Colonic mucosa (tissue), 4 donors: ENCODE measurements at places on chromosomes 5 and 9. TPM values are rescaled to one million over a fixed set of nuclear protein-coding genes. Genes with fewer than 3 reads are reported as not detected.

The PHYHD1 gene
- total RNA-seq: 6.6 TPM

The SYK gene
- total RNA-seq: 58.1 TPM

The AQP7 gene
- 12.5 TPM for total RNA-seq

The PDE6A gene
- total RNA-seq: 1.5 TPM

The ANKRD34B gene
- total RNA-seq: not detected

The AGXT2 gene
- total RNA-seq: 0.16 TPM

The MATR3 gene
- 128 TPM for total RNA-seq

- DNase-seq: peak; percentile 94
Measured at GRCh38 chr9:70420441-70421271, 6.2 kb upstream of the KLF9 start.

GRCh38 chr9:109579191-109579948 is 81.3 kb upstream of the PTPN3 start:
- no peak for DNase-seq

DNA sequence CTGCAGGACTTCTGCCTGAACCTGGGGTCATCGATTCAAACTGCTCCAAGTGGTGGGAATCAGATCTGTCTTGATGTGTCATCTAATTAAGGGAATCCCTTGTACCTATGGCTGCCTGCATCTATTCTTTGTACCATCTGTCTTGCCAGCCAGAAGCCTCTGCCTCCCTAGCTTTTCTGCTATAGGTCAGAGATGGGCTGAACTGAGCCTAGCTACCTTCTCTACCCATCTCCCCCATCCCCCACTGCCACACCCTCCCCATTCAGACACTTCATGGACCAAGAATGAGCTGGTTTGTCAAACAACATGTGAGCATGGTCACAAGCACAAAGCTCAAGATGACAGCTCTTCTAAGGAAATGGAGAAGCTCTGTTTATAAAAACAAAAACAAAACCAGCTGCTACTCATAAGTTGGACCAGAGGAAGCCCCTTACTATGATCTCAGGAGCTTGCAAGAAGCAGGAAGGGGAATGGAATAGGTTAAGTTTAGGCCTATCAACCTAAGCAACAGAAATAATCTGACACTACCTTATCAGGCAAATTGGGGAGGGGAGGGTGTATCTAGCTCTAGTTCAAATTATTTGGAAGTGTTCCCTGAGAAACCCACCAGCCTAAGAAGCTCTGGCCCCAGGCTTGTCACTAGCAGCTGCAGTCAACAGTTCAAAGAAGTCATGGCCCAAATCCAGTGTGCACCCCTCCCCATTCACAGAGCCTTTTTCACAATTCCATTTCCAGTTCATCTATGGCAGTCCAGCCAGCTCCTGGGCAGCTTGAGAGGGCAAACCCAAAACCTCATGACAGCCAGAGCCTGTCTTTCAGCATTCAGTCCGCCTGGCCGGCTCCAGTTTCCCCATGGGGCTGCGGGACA is 29.9 kb downstream of the SKP1 start:
- DNase-seq: no peak

- DNase-seq: no peak
Measured at GRCh38 chr5:95562282-95562681, 7.4 kb downstream of the ARSK start.

- no peak for DNase-seq
Measured at GRCh38 chr5:54845567-54845941, 139.8 kb downstream of the ESM1 start.

- DNase-seq: no peak
Measured at GRCh38 chr9:133581513-133582343, 27.5 kb downstream of the FAM163B start.

DNA sequence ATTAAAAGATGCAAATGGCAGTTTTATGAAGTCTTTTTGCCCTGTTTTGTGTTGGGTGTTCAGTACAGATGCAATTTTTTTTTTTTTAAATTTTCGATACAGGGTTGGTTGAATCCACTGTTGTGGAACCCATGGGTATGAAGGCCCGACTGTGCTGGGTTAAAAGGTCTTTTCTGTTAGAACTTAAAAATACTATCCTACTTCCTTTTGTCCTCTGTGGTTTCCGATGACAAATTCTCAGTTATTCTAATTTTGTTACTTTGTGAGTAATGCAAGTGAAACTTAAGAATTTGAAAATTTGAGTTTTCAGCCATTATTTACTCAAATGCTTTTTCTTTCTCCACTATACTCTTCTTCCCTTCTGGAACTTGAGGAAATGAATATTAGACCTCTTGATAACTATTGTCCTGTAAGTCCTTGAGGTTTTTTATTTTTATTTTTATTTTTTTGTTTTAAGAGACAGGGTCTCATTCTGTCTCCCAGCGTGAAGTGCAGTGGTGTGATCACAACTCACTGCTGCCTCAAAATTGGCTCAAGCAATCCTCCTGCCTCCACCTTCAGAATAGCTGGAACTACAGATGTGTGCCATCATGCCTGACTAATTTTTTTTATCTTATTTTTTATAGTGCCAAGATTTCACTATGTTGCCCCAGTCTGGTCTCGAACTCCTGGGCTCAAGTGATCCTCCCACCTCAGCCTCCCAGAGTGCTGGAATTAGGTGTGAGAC is 67.5 kb downstream of the ZCCHC7 start:
- no peak for DNase-seq

DNA sequence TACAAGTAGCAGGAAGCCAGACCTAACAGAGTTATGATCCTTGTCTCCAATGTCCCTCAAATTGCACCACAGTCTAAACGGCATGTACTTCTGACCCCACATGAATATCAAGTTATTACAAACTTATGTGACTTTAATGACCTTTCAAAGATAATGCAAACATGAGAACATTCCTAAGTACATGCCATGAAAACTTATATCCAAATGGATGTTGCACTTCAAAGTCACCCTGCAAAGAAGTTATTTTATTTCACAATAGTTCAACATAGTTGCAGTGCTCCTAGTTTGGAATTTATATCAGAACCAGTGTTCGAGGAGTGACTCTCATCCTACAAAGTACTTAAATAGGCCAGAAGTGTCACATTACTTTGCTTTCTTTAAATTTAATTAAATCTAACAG is 41.2 kb upstream of the ITGA1 start:
- DNase-seq: no peak

DNA sequence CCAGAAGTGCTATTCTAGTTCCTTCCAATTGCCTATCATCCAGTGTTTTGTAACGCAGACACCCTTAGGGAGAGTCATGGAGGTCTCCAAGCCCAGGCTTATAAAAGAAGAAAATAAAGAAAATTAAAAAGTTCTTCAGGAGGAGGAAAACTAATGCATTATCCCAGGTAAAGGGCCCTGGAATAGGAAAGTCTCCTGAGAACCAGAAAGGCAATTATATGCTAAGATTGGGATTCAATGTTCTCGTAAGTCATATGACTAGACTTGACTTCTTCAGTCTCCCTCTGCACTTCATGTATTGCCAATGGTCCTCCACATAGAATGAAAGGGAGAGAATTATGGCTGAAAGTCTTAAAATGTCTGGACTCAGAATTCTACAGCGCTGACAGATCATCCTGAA is 154.4 kb upstream of the STK32A start:
- no peak for DNase-seq

DNA sequence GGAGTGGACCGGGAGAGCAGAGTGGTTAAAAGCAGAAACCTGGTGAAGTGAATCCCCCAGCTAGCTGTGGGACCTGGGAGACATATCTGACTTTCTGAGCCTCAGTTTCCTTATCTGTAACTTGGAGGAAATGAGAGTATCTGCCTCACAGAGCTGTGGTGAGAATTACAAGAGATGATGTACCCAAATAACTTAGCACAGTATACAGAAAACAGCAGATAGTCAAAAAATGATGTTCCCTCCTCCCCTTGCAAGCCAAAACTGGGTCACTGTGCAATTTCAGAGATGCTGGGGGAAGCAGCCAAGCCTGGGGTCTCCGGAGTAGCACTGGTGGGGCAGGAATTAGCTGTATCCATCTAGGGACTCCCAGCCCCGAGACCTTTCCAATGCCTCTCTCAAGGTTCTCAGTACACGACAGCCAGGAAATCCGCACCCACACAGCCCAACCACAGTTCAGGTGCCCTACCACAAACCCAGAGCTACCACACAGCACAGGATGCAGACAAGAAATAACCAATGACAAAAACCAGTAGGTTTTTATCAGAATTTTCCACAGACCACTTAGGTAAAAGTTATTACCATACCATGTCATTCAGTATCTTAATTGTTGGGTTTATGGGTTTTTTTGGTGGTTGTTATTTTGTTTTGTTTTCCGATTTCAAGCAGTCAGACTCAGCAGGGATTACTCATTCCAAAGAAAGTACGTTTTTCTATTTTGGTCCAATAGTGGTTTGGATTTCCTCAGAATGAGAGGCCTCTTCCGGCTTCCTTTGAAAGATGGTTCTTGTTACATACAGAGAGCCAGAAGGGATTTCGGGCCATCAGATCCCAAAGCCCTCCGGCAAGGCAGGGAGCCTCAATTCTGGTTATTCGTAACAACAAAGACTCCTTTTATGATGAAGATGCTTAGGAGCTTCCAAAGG is 4.9 kb upstream of the HRH2 start:
- DNase-seq: no peak

DNA sequence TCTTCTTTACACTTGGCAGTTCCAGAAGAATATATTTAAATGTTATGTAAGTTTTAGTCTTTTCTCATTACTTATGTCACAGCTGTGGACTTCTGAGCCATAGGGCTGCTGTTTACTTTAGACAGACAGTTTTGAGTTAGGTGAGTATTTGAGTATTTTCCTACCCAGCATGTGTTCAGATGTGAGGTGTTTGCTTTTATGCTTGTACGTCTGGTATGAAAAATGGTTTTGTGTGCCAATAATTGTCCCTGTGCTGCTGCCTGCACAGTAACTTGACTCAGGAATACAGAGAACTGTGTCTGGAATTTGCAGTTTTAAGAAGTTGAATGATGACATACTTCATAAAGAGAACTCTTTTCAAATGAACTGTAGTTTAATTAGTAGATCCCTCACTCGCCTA is 20.8 kb downstream of the MEGF10 start:
- DNase-seq: no peak

DNA sequence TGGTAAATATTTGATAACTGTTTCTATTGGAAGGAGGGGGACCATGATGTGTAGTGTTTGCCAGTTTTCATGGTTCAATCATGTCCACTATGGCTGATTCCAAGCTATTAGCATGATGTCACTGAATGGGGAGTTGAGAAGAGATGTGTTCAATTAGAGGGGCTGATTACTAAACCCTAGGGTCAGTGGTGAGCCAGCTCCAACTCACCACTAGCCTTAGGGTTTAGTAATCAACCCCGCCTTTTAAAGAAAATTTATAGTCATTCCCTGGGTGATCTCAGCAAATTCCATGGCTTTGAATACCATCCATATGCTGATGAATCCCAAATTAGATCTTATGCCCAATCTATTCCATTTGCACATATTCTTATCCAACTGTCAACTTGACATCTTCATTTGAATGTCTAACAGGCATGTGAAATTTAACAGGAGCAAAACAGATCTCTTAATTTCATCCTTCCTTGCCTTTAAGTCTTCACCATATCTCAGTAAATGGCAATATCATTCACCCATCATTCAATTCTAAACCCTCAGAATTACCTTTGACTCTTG is 98.8 kb downstream of the GCNT1 start:
- DNase-seq: no peak

DNA sequence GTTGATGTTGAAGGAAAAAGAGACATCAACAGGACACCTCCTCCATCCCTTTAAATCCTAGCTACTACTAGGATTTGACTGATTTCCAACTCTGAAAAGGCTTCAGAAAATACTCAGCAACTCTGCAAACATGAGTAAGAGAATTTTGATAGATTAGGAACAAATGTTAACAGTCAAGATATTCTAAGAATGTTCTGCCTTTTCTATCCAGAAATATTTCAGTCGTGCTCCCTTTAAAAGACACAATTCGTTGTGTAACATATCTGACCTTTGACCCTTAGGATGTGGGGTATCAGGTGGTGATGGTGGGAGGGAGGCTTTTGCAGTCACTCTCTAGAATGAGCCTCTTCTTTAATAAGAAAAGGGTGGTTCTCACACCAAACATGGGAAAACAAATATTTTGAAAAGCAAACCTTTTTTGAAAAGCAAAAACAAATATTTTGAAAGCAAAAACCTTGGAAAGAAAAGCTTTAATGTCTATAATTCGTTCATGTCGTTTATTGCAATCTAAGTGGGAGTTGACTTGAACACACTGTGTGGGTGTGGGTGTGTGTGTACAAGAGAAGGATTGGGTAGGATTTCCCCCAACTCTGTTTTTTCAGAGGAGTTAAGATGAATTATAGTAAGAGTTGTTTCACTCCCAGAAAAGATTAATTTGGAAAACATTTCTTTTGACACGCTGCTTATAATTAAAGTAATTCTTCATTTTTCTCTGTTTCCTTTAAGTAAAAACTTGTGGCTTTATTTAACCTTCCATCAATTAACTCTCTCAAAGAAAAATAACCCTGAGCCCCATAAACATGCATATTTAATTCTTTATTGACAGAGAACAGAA is 152.8 kb downstream of the TMEM167A start:
- DNase-seq: no peak

GRCh38 chr9:101246691-101247090 is 138.1 kb downstream of the BAAT start:
- DNase-seq: no peak

GRCh38 chr5:165360784-165361542 is 1855.5 kb downstream of the MAT2B start:
- no peak for DNase-seq

DNA sequence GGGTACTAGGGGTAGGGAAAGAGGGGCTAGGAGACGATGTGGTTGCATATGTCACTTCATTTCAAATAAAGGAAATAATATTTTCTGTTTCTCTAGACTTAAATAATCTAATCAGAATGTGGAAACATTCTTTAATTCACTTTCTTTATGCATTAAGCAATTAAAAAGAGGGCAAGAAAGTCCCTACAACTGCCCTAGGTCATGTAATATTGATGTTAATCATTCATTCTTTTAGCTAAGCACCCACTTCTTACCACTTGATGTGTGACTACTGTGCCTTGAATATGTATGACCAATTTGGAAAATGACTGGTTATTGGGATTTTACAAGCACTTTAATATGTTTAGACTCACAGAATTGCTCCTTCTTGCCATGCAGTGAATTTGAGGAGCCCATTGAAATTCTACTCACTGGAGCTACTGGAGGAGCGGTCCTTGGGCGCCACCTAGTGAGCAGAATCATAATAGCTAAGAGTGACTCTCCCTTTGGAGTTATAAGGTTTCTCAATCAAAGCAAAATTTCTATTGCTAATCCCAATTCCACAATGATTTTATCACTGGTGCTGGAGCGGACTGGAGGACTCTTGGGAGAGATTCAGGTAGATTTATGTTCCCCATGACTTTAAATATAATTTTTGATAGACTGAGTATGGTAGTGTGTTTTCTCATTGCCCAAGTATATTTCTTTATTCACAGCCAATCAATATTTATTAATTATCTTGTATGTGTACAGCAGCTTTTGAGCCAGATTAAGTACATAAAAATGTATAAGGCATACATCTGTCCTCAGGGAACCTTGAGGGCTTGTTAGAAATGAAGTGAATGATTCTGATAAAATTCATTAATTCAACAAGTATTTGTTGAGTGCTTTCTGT is 225.1 kb downstream of the ADGRV1 start:
- DNase-seq: peak; percentile 75

DNA sequence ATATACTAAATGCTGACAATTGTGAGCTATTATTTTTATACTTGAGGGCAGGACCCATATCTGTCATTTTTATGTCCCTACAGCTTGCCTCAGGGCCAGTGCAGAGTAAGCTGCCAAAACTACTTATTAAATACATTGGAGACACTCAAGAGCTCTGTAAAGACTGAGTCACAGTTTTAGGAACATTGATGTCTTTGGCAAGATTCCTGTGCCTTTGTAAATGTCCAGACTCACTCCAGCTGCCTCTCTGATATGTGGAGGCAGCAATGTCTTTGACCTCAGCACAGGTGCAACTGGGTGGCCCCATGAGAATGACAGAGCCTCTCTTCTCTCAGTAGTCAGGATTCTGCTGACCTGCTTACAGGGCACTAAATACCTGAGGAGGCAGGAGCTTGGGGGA is 363.2 kb downstream of the OSTF1 start:
- no peak for DNase-seq
